NCI-H2171 (cell line): ENCODE measurements at places on chromosomes 5 and 9.

- DNase-seq, result no peak
Observed at GRCh38 chr9:123954518-123955280, 24.8 kb upstream of the DENND1A start.

DNA sequence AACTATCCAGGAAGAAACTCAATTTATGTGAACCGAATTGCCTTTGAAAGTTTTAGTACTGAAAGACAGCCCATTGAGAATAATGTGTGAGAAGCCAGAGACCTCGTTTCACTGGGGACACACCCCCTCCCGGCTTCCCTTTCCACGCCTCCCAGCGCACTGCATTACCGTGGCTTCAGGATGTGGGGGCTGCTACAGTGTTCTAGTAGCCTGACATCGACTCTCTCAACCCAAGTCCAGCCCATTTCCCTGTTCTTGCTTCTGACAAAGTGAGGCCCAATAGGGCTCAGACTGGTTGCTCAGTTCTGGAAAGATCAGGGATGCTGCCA is 3.5 kb downstream of the PAX5 start:
- no peak for DNase-seq

DNA sequence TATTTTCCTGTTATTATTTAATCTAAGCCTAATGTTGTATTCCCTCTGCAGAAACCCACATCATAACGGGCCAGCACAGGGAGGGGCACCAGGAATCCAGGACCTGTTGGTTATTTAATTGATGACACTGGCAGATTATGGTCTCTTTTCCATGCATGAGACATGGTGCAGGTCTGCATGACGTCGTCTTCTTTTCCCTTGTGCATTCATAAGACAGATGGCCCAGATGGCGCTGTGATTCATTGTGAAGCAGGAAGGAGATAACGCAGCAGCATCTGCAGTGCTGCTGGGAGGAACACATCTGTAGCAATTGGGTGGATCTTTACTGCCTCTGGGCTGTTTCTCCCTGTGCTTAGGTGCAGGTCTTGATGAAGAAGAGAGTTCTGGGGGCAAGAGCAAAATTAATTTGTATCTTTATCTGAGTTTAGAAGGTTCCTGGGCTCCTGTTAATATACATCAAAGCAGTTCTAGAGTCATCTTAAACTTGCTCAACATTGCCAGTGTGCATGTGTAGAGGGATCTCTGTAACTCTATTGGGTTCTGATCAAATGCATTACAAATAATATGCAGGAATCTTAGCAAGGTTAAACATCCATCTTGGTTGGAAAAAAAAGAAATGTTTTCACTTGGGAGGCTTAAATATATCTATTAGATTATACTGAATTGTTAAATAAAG is 176.1 kb downstream of the PCSK1 start:
- peak; percentile 73 for DNase-seq

GRCh38 chr5:2387634-2388325 is 363.7 kb downstream of the IRX2 start:
- DNase-seq, result peak; percentile 98

DNA sequence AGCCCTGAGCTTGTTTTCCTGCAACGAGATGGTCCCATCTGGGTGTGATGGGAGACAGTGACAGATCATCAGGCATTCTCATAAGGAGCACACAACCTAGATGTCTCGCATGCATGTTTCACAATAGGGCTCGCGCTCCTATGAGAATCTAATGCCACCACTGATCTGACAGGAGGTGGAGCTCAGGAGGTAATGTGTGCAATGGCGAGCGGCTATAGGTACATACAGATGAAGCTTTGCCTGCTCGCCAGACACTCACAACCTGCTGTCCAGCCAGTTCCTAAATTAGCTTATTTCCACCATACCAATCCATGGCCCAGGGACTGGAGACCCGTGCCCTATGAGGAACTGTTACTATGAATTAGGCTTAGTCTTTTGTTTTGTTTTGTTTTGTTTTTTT is 55.3 kb upstream of the SLC30A5 start:
- no peak for DNase-seq
